ENCODE measurements at places on chromosomes 1 and 21. TPM values are rescaled to one million over a fixed set of nuclear protein-coding genes. Genes with fewer than 3 reads are reported as not detected.

GRCh38 chr1:101235696-101236515, 913 bp upstream of the S1PR1 start:
- H3K27ac ChIP-seq: peak overlapping the region; percentile 94
- H3K36me3 ChIP-seq: peaks cover 18% of the 10 kb centered on the region
- peaks cover 55% of the 10 kb centered on the region for H3K4me1 ChIP-seq
- H3K27me3 ChIP-seq: no peaks in the 10 kb centered on the region
- peak overlapping the region; percentile 92 for H3K4me3 ChIP-seq

DNA sequence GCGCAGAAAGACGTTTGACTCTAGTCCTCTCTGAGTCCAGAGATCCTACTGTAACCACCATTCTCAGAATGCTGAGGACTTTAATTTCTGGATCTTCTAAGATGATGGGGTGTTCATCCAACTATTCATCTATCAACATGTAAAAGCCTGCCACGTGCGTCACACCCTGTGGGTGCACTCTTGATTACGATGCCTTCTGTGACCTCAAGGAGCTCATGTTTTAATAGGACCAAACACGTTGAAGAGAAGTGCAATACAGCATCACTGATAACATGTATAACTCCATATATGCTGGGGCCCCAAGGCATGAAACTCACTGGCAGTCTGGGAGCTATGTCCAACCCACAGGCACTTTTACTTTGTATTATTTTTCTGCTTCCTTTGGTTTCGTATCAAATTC, 19.0 kb downstream of the KIAA0040 start:
- H3K36me3 ChIP-seq: no peaks in the 10 kb centered on the region
- no peak overlapping the region for H3K27ac ChIP-seq
- H3K4me3 ChIP-seq: no peak overlapping the region
- peaks cover 40% of the 10 kb centered on the region for H3K4me1 ChIP-seq
- H3K27me3 ChIP-seq: no peaks in the 10 kb centered on the region

DNA sequence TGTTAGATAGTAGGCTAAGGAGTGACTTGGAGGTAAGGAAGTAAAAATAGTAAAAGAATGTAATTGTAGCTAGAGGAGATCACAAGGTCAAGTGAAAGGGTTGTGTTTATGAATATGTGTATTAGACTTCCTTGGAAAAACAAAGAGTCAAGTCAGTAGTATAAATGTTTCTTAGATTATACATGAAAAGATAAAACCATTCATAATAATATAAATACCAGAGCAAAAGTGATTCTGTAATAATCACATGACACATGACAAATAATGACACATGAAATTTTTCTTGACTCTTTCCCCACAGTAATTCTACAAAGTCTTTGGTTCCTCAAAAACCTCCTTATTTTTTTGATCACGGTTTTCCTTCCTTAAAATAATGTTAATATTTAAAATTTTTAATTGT, 56.4 kb downstream of the IVNS1ABP start:
- H3K4me3 ChIP-seq: no peak overlapping the region
- no peaks in the 10 kb centered on the region for H3K27me3 ChIP-seq
- DNase-seq: no peak
- no peak overlapping the region for H3K27ac ChIP-seq
- H3K36me3 ChIP-seq: no peaks in the 10 kb centered on the region
- H3K4me1 ChIP-seq: no peaks in the 10 kb centered on the region

- H3K27ac ChIP-seq: no peak overlapping the region
- H3K4me3 ChIP-seq: no peak overlapping the region
- no peaks in the 10 kb centered on the region for H3K4me1 ChIP-seq
- peaks cover 27% of the 10 kb centered on the region for H3K27me3 ChIP-seq
- no peak for DNase-seq
Measured at GRCh38 chr1:48610628-48611542, 138.9 kb upstream of the SPATA6 start.

DNA sequence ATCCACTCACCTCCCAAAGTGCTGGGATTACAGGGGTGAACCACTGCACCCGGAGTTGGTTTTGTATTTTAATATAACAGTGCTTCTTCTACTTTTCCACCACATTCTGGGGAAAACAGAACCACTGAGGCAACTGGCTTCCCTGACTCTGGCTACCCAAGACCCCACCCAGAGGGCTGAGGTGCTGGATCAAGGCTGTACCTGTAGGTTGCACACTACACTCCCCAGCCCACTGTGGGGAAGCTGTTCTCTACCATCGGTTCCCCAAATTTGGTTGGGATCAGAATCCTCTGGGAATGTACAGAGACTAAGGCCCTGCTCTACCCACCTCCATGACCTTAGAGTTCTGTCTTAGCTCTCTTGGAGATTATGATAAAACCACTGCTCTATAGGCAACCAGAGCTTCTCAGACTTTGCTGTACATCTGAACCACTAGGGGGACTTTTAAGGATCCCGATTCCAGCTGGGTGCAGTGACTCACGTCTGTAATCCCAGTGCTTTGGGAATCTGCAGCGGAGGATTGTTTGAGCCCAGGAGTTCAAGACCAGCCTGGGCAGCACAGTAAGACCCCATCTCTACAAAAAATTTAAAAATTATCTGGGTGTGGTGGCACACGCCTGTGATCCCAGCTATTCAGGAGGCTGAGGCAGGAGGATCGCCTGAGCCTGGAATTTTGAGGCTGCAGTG, 51.6 kb downstream of the GNG4 start:
- H3K27ac ChIP-seq: no peak overlapping the region
- H3K4me1 ChIP-seq: peaks cover 8% of the 10 kb centered on the region
- H3K4me3 ChIP-seq: no peak overlapping the region
- peaks cover 6% of the 10 kb centered on the region for H3K27me3 ChIP-seq
- DNase-seq: peak; percentile 13

GRCh38 chr1:59816318-59816878, 1.6 kb downstream of the HOOK1 start:
- peaks cover 19% of the 10 kb centered on the region for H3K27me3 ChIP-seq
- H3K27ac ChIP-seq: no peak overlapping the region
- no peaks in the 10 kb centered on the region for H3K36me3 ChIP-seq

DNA sequence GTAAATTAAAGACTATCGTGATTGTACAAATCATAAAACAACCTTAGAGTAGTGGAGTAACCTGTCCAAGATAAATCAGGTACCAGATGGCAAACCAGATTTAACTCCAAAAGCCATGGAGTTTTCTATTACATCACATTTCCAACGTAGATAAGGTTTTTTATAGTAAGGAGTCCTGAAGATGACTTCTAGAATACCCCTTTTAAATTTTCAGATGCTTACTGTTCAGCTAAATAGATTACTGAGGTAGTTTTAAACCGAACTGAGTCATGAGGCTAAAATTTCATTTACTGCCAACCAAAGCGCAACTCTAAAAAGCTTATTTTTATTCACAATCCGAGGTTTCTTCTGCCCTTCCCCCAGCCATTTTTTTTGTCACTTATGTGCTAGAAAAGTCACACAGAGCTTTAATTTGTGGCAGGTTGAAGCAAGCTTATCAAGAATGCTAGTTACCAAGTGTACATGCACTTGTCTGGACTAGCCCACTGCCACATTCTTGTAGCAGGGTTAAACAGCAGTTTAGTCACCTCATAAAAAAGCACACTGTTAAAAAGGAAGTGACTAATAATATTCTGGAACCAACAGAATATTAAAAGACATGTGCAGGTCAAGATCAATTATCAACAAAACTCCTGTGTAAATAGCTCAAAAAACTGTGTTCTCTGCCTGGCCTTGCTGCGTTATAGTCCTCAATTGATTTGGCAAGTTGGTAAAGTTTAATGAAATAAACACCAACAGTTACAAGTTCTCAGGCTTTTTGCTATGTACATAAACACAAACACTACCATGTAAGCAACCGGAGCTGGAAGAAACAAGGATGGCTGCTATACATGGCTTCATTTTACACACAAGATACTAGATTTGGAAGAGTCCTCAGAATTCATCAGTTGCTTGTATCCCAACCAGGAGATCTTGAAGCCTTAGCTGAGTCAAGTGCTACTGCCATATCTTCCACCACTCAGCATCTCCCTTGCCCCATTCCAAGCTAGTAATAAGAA, 180.3 kb upstream of the DMRTA2 start:
- H3K4me3 ChIP-seq: no peak overlapping the region
- no peaks in the 10 kb centered on the region for H3K27me3 ChIP-seq
- no peak for DNase-seq
- H3K27ac ChIP-seq: no peak overlapping the region

The OR2L5 gene
- total RNA-seq: not detected

The HSD3B2 gene
- not detected for total RNA-seq

DNA sequence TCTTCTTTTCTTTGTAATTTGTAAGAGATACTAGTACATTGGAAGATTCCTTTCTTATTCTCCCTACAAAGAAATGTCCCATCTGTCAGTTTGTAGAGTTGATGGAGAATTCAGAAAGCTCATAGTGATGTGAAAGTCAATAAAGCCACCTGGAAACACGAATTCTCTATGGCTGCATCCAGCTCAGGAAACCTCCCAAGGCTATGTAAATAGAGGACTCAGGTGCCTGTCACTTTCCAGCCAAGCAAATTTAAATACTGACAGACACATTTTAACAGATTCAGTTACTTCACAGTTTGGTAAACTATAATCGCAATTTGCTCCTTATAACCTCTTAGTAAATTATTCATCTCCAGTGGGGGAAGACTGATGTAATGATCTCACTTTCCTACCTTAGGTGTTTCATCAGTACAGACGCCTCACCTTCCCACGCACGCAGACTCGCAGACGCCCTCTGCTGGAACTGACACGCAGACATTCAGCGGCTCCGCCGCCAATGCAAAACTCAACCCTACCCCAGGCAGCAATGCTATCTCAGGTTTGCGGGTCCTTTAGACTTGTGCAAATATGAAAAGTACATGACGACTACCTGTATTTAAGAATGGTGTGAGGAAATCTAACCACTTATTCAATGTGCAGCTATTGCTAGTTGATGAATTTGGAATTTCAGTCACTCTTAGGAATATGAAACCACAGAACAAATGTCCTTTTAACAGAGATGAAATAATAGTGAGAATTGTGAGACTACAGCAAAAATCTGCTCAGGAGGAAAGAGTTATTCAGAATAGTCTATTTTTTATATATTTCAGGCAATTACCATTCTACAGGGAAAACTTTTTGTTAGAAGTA, 60.6 kb downstream of the PTPRC start:
- H3K27ac ChIP-seq: peak overlapping the region; percentile 91
- no peaks in the 10 kb centered on the region for H3K27me3 ChIP-seq
- peaks cover 61% of the 10 kb centered on the region for H3K36me3 ChIP-seq
- peak overlapping the region; percentile 54 for H3K4me3 ChIP-seq
- no peak for DNase-seq
- H3K4me1 ChIP-seq: peaks cover 53% of the 10 kb centered on the region

DNA sequence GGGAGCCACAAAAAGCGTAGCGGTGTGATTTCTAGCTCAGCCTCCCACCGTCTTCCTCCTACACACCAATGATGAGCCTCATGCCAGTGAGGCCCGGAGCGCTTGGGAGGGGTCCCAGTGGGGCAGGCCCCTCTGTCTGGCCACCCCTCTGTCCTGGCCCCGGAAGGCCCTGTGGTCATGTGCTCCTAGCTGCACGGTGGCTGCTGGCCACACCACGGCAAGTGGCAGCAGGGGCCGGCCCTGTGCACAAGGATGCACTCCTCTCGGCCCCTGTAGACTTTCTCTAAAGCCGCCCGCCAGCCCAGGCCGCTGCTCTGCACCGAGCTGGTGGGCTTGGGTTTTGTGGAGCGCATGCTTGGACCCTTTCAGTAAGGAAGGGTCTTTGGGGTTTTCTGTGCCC, 53.6 kb downstream of the KCNAB2 start:
- peaks cover 5% of the 10 kb centered on the region for H3K36me3 ChIP-seq
- H3K4me3 ChIP-seq: no peak overlapping the region
- H3K27me3 ChIP-seq: no peaks in the 10 kb centered on the region
- DNase-seq: no peak
- no peaks in the 10 kb centered on the region for H3K4me1 ChIP-seq
- no peak overlapping the region for H3K27ac ChIP-seq

The S100A5 gene
- total RNA-seq: not detected

- no peak overlapping the region for H3K27ac ChIP-seq
- H3K36me3 ChIP-seq: no peaks in the 10 kb centered on the region
- no peaks in the 10 kb centered on the region for H3K4me1 ChIP-seq
- H3K27me3 ChIP-seq: no peaks in the 10 kb centered on the region
- DNase-seq: no peak
Measured at GRCh38 chr1:196060539-196060938, 547.7 kb downstream of the KCNT2 start.

GRCh38 chr21:38297194-38297631, 40.4 kb downstream of the KCNJ15 start:
- DNase-seq: no peak
- no peak overlapping the region for H3K4me3 ChIP-seq
- no peaks in the 10 kb centered on the region for H3K4me1 ChIP-seq

DNA sequence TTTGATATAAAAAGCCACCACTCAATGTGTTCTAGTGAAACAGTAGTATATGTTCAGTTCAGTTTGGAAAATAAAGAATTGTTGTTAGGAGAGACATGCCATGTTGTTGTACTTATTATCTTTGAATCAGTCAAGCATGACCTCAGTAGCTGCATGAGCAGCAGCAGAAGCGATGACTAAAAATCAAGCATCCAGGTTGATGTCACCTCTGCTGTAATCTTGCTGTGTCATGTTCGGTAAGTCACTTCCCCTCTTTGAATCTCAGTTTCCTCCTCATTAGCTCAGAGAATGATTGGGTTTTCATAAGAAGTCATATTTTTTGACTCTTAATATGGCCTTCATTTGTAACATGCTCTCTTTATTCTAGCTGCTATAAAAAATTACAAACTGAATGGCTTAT, 428.4 kb upstream of the B3GALT2 start:
- no peak overlapping the region for H3K4me3 ChIP-seq
- no peak overlapping the region for H3K27ac ChIP-seq
- no peaks in the 10 kb centered on the region for H3K36me3 ChIP-seq
- no peak for DNase-seq
- H3K27me3 ChIP-seq: no peaks in the 10 kb centered on the region
- peaks cover 4% of the 10 kb centered on the region for H3K4me1 ChIP-seq

The DMBX1 gene
- total RNA-seq: 0.26 TPM

The PLA2G2D gene
- not detected for total RNA-seq
